ENCODE measurements at places on chromosomes 6 and 20.

DNA sequence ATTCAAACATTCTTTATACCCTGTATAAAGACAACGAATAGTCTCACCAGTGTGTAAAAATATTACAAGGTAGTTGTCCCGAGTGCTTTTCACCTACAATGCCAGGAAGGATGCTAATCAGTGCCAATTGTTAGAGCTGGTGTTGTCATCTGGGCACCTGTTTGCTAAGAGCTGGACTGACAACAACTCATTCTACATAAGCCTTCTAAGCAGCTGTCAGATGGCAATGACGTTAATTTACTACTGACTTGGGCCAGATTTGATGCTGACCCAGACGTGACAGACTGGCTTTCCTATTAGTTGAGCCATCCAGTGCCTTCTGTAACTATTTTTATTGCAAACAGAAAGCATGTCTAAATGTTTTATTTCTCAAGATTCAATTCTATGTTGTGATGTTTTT lies 355.2 kb downstream of the ADGRB3 start:
- DNase-seq: no peak

GRCh38 chr6:97214671-97215070 lies 68.3 kb downstream of the MMS22L start:
- DNase-seq: no peak

- no peak for DNase-seq
Measured at GRCh38 chr20:40769677-40770285, 80.7 kb upstream of the MAFB start.

- DNase-seq: no peak
Measured at GRCh38 chr6:120993929-120994572, 340.2 kb downstream of the TBC1D32 start.

DNA sequence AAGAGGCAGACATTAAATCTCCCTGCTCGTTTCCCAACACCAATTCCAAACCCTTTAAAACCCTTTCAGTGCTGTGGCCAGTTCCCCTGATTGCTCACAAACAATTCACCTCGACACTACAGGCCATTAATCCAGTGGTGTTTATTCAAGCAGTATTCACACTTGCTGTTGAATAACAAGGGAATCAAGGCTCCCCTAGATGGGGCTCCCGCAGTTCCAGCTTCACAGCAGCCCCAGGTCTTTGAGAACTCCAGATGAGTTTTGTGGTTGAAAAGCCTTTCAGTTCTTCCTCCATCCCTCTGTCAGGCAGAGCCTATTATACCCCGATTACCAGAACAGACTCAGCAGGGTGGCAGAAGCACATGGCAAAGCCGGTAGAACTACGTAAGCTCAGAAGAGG lies 36.2 kb downstream of the JAG1 start:
- no peak for DNase-seq

GRCh38 chr6:6968731-6969552 lies 138.8 kb upstream of the RREB1 start:
- DNase-seq: no peak

- DNase-seq: no peak
Measured at GRCh38 chr20:63363981-63364561, 2.9 kb upstream of the CHRNA4 start.

GRCh38 chr6:168035661-168036545 lies 38.4 kb downstream of the KIF25 start:
- DNase-seq: no peak

DNA sequence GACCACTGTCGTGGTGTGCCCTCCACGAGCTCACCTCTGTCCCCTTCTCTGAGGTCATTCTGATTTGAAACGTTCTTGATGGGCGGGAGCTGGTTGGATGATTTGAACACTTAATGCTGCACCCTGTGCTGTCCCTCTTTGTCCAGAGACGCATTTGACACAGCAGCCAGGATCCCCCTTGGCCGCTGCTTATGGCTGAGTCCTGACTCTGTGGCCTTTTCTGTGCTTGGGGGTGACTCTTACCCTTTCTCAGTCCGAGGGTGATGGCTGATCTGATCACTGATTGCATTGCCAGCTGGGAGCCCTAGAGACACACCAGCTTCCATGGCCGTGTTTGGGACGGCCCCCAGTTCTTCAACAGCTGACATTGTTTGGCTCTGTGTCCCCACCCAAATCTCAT lies 43.5 kb upstream of the FRMD1 start:
- DNase-seq: no peak

- peak; percentile 51 for DNase-seq
Measured at GRCh38 chr20:23441850-23442313, 2.4 kb downstream of the CSTL1 start.

DNA sequence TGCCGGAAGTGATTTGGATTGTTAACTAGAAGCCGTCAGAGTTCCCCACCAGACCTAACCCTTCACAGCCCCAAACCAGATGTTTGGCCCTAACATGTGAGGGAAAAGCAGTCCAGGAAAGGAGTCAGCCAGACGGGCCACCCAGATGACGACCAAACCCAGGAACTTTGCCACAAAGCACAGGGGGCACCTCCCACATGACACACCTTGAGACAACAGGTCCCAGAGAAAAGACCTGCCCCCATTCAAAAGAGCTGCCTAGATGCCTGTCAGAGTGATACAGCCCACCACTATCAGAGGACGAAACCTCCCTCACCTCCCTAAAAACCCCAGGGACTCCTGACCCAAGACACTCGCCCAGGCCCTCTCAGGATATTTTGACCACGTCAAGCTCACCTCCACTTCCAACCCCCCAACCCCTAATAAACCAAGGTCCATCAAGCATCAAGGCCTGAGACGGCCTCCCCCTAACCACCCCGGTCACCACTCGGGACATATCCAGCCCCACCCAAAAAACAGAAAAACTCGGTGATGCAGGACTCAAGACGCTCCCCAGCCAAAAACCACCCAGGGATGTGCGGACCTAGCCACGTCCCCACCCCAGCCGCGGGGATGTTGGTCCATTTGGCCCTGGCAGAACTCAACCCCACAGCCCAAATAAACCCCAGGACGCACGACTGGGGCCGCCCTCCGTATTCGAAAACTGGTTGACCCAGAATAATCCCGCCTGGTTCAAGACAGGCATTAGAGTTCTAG lies 662 bp downstream of the ZNF343 start:
- DNase-seq: no peak

GRCh38 chr20:51388227-51388626 lies 154.3 kb downstream of the NFATC2 start:
- no peak for DNase-seq

- no peak for DNase-seq
Measured at GRCh38 chr6:84052204-84052882, 18.8 kb downstream of the MRAP2 start.

GRCh38 chr6:33297956-33298772 lies 578 bp downstream of the RGL2 start:
- peak; percentile 30 for DNase-seq

DNA sequence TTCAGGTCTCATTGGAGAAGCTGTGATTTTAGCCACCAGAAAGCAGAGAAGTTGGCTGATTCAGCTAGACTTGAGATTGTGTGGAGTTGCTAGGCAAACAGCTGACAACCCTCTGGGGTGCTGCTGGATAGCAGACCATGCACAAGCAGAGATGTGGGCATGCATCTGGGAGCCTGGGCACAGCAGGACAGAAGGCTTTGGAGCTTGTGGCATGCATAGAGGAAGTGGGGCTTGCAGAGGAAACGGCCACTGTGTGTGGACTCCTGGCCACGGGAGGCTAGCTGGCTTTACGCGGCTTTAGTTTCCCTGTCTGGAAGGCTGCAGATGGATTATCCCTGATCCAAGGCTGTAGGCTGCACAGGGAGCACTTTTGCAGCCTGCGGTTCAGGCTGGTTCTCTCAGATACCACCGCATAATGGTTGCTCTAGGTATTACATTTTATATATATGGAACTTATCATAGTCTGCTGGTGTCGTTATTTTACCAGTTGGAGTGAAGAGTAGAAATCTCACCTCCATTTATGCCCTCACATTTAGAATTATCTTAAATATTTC lies 10.4 kb downstream of the ZNF831 start:
- DNase-seq: no peak

GRCh38 chr20:327186-328026 lies 2.1 kb downstream of the SOX12 start:
- peak; percentile 58 for DNase-seq

GRCh38 chr6:11404838-11405237 lies 132.7 kb upstream of the TMEM170B start:
- DNase-seq: no peak

DNA sequence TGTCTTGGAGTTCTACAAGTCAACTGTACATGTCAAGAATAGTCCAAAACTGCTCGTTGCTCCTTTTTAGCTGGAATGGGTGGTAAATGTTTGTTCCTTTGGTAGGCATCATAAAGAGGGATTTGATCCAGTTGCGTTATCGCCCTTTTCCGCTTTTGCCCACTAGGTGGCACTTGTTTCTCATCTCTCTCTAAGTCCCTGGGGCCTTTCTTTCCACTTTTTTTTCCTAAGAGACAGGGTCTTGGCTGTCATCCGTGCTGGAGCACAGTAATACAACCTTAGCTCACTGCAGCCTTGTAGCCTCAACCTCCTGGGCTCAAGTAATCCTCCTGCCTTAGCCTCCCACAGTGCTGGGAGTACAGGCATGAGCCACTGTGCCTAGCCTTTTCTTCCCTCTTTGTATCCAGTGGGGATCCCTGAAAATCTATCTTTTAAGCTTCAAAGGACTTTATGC lies 20.7 kb downstream of the GTPBP2 start:
- DNase-seq: peak; percentile 50

DNA sequence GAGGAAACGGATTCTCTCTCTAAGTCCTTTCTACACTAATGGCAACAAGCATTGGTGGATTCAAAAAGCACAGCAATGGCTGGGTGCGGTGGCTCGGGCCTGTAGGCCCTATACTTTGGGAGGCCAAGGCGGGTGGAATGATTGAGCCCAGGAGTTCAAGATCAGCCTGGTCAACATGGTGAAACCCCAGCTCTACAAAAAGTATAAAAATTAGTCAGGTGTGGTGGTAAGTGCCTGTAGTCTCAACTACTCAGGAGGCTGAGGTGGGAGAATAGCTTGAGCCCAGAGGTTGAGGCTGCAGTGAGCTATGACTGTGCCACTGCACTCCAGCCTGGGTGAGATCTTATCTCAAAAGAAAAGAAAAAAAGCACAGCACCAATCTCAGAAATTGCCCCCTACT lies 19.3 kb downstream of the PAQR8 start:
- DNase-seq: no peak

DNA sequence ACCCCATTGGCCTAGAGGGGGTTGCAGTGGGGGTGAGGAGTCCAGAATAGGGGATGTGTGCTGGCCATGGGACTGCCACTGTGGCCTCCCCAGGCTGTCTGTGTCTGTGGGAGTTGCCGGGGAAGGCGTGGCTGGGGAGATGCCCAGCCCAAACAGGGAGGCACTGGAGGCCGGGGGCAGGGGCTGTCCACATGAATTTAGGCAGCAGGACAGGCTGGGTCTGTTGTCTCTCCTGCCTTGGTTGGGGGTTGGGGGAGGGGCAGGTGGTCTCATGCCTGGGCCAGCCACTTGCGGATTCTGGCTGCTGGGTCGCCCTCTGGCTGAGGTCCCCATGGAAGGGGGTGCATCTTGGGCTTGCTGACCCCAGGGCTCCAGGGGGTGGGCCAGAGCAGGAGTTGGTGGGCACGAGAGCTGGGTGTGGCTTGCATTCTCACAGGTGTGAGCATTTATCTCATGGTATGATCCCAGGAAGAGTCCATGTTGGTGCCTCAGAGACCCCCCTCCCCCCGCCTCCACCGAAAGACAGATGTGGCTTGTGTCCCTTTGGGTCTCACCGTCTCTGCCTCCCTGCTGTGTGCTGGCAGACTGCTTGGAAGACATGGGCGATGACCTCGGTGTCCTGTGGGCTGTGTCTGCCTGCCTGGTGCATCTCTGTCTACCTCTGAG lies 4.0 kb downstream of the SOX18 start:
- no peak for DNase-seq

DNA sequence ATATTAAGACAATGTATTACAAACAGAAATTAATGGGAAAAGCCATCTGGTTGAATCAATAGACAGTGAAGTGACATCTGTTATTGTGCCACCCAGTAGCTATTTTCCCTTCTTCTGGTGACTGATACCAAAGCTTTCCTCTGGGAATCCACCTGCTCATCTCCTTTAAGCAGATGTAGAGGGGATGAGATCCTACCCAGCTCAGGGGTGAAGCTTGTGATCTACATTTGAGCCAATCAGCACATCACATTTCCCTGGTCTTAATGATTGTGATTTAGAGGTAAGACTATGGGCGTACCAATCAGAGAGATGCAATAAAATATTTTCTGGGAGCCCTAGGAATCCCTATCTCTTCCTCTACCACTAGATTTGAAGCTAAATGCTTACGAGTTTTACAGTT lies 782.9 kb downstream of the PTPRT start:
- no peak for DNase-seq

DNA sequence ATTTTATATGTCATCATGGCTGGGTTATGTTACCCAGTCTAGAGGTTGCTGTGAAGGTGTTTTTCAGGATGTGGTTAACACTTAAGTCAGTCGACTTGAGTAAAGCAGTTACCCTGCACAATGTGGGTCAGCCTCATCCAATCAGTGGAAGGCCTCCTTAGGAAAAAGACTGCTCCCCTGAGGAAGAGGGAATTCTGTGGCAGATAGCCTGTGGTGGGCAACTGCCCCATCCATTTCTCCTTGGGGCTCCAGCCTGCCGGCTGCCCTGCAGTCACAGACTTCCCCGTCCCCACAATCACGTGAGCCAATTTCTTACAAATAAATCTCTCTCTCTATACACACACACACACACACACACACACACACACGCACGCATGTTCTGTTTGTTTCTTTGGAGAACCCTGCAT lies 34.5 kb upstream of the MPC1 start:
- peak; percentile 30 for DNase-seq

DNA sequence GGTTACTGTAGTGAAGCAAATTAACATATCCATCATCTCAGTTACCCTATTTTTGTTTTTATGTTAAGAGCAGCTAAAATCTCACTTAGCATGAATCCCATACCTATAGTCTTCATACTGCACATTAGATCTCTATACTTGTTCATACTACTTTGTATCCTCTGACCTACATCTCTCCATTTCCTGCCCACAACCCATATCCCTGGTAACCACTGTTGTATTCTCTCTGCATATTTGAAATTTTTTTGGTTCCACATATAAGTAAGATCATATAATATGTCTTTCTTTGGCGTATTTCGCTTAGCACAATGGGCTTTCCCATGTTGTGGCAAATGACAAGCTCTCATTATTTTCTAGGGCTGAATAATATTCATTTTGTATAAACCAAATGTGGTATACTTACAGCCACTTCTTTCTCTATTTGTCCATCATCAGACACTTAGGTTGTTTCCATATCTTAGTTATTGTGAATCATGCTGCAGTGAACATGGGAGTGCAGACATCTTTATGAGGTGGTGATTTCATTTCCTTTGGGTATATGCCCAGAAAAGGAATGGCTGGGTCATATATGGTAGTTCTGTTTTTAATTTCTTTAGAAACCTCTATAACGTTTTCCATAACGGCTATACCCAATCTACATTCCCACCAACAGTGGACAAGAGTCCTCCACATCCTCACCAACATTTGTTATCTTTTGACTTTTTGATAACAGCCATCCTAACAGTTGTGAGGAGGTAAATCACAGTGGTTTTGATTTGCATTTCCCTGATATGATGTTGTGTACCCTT lies 39.8 kb downstream of the BACH2 start:
- DNase-seq: no peak

- no peak for DNase-seq
Measured at GRCh38 chr6:82957171-82957867, 108.3 kb downstream of the UBE3D start.

- DNase-seq: no peak
Measured at GRCh38 chr6:20582586-20583443, 48.6 kb downstream of the CDKAL1 start.

All from activated T-cell treated with anti-CD3 and anti-CD28 coated beads for 4 hours (primary cell).